ENCODE measurements at places on chromosomes 3 and 15.

GRCh38 chr3:156902916-156903315, 76.8 kb downstream of the LEKR1 start:
- DNase-seq: no peak

GRCh38 chr3:195810455-195810845, 1.3 kb downstream of the MUC4 start:
- DNase-seq: no peak

- no peak for DNase-seq
Measured at GRCh38 chr15:97567411-97567810, 393.1 kb upstream of the ARRDC4 start.

DNA sequence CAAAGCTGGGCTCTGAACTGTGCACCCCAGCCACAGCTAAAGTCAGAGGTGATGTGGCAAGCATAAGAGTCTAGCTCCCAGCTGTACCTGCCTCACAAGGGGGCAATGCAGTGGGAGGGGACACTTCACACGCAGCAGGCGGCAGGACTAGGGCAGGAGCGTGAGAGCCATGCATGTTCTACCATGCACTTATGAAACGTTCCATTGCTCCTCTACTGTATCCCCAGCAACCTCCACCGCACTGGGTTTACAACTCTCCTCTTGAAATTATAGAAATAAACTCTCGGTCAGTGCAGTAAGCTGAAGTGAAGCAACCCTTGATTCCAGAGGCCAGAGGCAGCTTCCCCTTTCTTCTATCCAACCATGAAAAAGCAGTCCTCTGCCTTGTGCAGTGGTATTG, 298.6 kb upstream of the STT3B start:
- DNase-seq: no peak

DNA sequence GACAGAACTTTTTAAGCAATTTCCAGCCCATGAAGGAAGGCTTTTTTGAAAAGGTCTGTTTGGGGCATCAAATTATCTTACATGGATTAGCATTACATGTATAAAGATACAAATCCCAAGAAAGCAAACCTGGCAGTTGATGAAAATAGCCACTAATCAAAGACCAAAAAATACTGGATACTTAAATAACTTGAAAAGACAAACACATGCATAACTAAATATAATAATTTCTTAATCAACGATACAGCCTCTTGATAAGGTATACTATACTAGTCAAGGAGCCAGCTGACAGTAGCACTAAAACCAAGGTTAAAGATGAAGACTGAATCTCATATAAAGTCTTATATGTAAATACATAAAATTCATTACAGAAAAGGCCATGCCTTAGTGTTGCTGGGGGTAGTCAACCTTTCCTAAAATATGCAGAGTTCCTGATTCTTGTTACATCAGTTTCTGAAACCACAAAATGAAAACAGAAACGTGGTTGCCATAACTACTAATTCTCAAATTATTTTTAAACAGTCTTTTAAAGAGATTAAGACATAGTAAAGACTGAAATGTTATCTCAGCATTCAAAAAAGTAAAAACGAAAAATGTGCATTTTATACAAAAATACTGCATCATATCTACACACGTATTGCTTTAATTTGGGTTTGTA, 2.0 kb downstream of the ANKRD28 start:
- no peak for DNase-seq

DNA sequence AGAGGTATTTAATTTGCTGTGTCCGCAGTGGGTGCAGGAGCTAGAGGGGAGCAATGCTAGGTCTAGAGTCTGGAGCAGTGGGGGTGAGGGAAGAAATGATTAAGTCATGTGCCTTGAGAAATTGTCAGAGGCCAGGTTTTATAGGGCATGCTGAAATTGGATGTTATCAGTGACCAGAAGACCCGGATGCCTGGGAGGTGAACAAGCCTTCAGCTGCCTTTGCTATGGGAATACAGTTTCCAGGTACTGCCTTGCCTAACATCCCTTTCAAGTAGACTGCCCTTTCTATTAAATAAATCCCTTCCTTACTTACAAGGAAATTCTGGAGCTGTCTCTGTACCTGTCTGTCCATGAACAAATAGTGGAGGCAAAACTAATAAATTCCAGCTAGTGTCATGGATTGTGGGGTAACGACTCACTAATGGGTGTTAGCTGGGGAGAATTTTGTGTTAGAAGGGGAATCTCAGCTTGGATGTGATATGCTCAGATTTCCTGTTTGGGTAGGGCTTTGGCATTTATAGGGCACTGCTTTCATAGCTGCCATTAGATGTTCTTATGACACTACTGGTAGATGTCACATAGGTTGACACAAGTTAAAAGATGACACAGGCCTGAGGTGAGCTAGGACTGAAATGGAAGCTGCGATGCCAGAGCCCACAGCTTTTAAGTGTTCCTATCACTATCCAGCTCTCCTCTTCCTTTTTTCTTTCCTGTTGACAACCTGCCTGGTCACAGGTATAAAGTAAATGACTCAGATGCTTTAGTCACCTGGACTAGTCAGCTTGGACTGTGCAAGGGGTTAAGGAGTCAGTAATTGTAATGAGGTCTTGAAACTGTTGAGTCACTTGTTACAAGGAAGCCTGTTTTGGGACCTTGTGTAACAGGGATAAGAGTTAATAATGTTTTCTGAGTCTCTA, 21.3 kb downstream of the CHD2 start:
- DNase-seq: no peak

DNA sequence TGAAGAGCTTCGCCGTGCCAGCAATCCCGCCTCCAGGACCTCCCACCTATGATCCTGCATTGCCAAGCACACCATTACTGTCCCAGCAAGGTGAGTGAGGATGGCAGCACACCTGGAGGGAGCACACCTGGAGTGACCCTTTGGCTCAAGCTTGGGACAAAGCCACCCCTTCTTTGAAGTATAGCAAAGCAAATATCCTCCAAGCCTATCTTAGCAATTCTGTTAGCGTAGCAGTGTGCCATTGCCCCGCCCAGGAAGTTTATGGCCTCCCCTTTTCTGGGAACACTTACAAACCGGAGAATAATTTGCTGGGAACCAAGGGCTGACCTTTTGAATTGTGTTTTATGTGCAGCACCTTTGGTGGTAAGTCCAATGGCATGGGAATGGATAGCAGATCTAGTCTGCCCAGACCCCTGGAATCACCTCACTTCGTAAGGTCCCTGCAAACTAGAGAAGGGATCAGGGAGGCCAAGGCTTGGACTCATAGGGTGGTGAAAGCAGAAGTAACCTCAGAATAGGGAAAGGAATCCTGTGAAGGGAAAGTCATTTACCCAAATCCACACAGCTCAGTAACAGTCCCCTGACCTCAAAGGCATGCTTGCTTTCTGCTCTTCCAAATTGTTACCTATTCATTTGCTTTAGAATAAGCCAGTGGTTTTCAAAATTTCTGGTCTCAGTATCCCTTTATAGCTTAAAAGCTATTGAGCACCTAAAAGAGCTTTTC, 70.1 kb downstream of the HCN4 start:
- no peak for DNase-seq

DNA sequence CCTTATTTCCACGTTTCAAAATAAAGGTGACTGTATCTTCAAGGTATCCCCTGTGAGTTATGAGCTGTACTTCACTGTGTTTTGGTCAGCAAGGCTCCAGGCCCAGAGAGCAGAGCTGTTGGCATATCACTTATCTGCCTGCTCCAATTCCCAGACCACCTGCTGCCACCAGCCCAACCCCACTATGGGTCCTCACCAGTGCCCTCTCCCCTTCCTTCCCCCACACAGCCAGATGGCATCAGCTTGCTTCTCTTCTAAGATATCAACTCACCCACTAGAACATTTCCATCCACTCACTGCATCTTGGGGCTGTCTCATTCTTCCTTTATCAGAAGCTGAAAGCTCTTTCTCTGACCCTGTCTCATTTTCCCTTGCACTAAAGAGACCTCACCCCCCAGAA, 136.9 kb upstream of the EIF1B start:
- DNase-seq: no peak

- DNase-seq: no peak
Measured at GRCh38 chr15:36947035-36947719, 153.2 kb downstream of the MEIS2 start.

GRCh38 chr3:15602146-15602536, 596 bp downstream of the BTD start:
- DNase-seq: no peak

DNA sequence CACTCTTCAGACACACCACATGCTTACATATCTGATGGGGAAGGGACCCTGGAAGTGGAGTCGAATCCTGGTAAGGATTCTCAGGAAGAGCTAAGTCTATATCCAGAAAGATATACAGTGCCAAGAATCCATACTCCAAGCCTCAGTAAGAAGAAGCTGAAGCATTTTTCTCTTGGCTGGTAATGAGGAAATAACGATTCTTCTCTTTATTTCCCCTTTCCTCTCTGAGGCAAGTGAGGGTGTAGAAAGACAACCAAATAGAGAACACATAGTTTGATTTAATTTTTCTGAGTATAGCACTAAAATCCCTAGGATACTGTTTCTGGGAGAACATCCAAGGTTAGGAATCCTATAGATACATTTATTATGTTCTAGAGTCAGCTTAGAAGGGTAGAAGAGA, 857.3 kb downstream of the TUSC7 start:
- DNase-seq: no peak

DNA sequence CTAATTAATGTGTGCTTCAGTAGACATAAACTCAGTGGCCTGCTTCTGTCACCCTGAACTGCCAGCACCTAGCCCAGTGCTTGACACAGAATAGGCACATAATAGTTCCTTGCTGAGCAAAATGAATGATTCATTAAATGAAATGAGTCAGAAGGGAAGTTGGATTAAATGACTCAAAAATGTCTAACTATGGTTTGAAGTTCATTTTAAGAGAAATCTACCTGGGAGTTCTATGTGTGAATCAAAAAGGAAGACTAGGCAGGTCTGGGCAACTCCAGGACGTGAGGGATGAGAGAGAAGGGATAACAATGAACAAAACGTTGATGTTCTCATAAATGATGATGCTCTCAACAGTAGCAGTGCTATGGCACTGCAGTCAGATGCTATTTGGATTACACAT, 175.0 kb downstream of the CFAP20DC start:
- no peak for DNase-seq

- no peak for DNase-seq
Measured at GRCh38 chr3:143083781-143084180, 35.8 kb upstream of the CHST2 start.

DNA sequence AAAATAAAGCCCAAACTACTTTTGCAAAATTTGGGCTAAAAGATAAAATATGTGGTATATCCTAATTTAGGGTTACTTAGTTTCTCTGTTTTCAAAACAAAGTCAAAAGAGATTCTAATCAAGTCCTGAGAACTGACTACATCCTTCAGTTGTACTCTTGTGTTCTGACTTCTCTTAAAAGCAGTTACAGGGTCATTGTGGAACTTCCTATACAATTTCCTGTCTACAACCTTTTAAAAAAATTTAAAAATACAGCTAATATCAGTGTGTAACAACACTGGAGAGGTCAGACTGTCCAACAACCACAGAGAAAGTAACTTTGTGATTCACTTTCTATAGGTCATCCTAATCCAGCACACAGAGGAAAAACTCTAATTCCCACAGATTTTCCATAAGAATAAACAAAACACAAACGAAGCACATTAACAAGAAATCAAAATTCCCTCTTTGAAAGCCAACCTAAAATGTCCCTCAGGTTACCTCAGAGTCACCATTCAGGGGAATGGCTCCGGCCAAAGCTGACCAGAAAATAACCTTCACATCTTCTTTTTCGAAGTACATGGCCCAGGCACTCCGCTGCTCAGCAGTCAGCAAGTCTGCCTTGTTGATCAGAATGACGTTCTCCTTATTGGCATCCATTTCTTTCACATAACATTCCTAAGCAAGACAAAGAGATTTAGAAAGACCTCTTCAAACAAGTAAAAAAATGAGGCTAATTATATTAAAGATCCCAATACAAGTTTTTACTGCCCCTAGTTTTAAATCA, 13.3 kb downstream of the LSG1 start:
- no peak for DNase-seq

DNA sequence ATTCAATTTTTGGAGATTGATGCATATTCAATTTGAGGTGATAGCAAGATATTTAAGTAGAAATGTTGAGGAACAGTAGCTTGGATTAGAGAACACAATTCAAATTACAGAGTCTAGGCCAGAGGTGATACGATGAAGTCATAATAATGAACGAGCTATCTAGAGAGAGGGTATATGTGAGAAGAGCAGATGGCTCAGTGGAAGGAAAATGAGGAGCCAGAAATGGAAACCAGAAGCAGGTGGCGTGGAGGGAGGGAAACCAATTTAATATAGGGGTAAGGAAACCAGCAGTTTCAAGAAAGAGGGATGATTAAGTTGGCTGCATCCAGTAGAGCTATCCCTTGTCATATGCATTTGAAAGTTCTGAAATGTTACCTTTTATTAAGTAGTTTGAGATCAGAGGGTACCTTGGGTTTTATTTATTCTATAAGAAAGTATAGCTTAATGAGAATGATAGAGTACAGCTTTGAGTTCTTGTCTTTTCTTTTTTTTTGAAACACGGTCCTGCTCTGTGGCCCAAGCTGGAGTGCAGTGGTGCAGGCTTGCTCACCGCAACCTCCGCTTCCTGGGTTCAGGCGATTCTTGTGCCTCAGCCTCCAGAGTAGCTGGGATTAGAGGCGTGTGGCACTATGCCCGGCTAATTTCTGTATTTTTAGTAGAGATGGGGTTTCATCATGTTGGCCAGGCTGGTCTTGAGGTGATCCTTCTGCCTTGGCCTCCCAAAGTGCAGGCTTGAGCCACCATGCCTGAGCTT, 22.1 kb downstream of the NCK1 start:
- no peak for DNase-seq

DNA sequence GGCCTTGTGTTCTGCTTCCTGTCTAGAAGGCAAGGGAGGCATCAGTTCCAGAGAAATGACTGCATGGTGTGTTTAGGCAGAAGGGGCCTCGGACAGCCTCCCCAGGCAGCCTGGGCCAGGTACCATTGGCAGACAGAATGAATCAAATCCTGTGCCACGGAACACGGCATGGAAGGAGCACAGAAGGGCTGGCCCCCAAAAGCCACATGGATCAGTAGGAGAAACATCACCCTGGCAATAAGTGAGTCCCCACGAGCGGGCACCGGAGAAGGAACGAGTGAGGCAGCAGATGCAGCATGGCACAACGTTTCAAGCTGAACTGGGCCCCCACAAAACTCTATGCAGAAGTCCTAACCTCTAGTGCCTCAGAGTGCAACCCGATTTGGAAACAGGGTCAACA, 223.2 kb downstream of the ADAMTS17 start:
- no peak for DNase-seq

DNA sequence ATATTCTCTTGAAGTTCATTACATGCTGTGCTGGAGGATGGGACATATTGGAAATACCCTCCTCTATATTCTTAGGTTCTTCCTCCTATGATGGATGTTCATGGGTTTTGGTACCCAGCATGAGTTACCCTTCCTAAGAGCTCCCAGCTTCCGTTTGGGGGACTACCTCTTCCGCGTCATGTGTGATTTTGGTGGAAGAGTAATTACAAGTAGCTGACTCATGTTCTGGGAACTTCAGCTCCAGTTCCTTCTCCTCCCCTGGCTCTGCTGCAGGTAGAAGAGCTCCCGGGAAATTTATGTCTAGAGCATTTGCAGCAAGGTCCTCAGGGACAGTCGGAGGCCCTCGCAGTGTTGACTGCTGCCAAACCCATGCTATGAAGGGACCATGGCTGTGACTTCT, 208.8 kb upstream of the IL12A start:
- DNase-seq: no peak

GRCh38 chr15:85760531-85761371, 34.0 kb downstream of the KLHL25 start:
- no peak for DNase-seq

- DNase-seq: no peak
Measured at GRCh38 chr3:65493371-65493882, 545.3 kb downstream of the MAGI1 start.

All from occipital lobe (tissue), 3 donors.